Stimulated activated CD4-positive, alpha-beta T cell treated with anti-CD3 and anti-CD28 coated beads, Interleukin-2, amount 100 ng/mL, for 48 hours (primary cell): ENCODE measurements at places on chromosomes 11 and 22.

GRCh38 chr11:80838153-80838552 lies 1397.3 kb upstream of the TENM4 start:
- no peak for DNase-seq

DNA sequence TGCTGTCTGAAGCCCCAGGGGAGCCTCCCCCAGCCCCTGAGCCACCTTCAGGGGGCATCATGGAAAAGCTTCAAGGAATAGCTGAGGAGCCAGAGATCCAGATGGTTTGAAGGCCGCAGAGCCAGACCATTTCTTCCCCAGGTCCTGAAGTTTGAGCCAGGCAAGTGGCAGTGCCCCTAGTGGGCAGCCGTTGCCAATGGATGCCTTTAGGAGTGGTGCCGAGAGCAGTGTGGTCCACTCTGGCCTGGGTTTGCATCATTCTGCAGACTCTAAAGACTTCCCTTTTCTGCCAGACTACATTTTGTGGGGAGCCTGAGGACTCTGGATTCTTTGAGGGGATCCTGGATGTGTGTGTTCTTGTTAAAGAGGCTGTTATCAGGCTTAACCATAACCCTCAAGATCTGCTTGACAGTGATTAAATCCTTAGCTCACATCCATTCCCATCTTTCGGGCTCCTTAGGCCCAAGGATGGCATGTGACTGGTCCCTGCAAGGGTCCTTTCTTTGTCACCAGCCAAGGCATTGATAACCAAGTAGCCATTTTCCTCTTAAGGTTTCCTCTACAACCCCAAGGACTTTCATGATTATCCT lies 13.1 kb downstream of the HINFP start:
- no peak for DNase-seq

DNA sequence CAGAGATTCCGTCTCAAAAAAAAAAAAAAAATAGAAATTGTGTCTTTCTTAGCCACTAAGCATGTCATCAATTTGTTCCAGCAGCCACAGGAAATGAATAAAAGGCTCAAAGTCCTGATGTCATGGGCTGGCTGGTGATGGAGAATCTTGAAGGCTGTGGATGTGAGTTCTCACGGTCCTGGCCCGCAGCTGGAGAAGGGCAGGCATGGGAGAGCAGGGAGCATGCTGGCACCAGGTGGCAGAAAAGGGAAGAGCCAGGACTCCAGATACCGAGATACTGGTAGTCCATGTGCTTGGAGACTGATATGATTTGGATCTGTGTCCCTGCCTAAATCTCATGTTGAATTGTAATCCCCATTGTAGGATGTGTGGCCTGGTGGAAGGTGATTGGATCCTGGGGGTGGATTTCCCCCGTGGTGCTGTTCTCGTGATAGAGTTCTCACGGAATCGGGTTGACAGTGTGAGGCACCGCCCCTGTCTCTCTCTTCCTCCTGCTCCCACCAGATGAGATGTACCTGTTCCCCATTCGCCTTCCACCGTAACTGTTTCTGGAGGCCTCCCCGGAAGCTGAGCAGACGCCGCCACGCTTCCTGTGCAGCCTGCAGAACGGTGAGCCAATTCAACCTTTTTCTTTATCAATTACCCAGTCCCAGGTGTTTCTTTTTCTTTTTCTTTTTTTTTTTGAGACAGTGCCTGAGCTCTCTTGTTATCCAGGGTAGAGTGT lies 18.1 kb downstream of the MRGPRD start:
- DNase-seq, result no peak

DNA sequence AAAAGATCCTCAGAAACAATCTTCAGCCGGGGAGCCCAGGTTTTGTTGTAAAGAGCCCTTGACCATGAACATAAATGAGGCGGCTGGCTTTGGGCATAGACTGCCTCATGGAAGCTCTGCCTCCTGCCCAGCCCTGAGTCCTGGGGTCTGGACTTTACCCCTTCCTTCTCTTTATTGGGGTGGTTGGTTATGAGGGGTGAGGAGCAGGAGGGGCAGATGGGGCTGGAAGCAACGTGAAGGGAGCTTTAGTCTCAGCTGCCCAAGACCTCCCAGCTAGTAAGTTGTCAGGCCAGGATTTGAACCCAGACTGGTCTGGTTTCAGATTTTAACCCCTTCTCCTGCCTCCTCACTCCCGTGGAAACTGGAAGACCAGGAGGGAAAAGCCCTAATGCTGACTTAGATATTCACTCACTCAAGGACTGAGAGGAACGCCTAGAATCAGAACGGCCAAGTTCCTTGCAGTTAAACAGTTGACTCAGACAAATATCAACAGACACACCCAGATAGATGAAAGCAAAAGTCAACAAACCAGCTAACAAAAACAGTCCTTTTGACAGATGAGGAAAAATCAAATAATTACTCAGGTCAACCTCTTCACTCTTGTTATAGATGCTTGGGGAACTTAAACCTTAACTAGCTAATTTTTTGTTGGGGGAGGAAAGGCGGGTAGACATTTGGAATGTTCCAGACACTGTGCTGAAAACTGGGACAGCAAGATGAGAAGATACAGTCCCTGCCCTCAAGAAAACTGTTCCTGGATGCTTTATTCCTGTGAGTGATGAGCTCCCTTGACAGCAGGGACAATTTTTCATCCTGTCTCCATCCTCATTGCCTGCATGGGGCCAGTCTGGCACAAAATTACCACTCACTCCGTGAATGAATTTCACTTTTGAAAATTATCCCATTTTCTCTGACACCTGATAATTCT lies 20.8 kb upstream of the ARRB1 start:
- DNase-seq, result no peak
